MM.1S (cell line): ENCODE measurements at places on chromosomes 1 and 21.

DNA sequence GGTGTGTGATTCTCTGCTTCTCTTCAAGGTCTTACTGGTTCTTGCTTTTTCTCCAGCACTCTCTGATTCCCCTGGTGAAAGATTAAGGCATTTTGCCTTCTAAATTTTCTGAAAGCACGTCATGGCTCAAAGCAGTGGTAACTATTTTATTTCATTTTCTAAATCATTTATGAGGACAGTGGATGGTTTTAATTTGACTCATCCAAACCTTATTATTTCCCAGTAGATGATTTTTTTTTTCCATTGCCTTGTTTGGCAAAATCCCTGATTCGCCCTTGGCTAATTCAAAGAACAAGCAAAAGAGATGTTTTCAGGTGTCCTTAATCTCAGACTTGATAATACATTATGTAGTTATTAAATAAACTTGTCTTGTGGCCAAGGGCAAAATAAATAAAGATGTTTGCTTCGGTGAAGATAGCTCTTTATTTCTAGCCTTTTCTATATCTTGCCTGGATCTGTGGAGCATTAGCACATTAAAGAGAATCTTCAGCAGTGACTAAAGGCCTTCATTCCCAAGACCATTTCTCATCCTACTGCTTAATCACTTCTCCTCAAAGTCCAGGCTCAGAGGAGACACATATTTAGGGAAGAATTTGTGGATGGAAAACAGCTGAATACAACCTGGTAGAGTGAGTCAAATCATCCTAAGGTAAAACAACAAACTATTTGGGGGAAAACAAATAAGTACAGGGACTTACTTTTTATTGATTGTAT is 359.8 kb downstream of the DUSP10 start:
- DNase-seq = no peak

DNA sequence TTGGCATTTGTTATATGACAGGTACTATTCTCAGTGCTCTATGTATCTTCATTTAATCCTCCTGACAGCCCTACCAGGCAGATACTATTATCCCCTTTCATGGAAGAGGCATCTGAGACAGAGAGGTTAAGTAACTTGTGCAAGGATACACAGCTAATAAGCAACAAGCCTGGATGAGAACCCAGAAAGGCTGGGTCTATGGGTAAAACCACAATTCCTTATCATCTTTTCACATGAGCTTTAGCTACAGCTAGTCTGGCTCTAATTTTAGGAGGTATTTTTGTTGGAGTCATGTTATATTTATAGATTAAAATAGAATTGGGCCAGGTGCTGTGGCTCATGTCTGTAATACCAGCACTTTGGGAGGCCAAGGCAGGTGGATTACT is 27.7 kb downstream of the DNTTIP2 start:
- no peak for DNase-seq

DNA sequence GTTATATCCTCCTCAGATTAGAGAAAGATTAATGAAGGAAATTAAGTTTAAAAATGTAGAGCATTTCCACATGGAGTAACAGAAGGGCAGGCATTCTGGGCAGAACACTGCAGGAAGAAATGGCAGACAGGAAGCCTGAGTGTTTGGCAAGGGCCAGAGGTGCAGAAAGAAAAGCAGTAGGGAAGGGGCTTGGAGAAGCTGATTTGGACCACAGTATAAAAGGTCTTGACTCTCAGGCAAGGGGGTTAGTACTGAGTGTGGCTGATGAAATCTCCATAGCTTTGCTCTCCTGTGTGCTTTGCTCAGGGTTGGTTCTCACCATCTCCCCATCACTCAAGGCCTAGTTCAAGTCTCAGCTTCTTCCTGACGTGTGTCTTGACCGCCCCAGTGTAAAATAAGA is 80.2 kb downstream of the SLC45A1 start:
- no peak for DNase-seq

DNA sequence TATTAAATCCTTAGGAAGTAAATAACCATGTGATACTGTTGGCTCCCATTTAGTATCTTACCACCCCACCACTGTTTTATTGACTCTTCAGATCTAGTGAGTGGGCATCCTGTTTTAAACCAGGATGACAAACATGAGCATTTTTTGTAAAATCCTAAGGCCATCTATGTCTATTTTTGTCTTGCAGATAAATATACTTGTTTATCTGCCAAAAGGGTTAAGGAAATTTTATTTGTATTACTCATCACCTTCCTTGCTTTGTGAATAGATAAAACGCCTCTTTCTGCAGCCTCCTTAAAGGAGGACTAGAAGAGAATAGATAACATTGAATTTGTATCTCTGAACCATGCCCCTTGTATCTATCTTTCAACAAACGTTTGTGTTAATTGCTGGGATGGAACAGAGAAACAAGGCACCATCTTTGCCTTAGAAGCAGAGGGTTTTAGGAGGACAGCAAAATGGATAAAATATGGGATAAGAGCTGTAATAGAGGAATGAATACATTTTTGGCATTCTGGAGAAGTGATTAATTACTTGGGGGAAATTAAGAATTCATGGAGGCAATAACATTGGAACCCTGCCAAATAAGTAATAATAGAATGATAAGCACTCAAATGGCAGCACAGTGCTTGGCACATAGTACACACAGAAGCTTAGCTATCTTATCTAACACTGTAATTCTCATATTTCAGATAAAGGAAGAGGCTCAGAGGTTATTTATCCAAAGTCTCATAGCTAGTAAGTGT is 14.7 kb downstream of the YTHDF2 start:
- DNase-seq = no peak

GRCh38 chr21:26238646-26239045 is 68.1 kb upstream of the APP start:
- DNase-seq = no peak

DNA sequence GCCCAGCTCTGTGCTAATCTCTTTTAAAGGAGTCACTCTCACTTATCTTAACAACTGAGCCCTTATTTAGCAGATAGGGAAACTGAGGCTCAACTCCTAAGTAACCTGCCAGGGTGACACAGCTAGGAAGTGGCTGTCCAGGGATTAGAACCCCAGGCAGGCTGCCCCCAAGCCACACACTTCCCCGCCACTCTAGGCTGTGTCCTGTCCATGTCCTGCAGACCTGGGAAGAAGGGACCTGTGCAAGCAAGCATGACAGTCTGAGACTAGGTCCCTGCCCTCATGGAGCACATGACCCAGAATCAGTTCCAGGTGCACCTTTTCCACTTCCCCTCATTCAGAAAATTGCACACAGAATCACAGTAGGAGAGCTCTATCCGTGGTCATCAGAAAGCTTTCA is 12.2 kb downstream of the KIAA1614 start:
- no peak for DNase-seq

DNA sequence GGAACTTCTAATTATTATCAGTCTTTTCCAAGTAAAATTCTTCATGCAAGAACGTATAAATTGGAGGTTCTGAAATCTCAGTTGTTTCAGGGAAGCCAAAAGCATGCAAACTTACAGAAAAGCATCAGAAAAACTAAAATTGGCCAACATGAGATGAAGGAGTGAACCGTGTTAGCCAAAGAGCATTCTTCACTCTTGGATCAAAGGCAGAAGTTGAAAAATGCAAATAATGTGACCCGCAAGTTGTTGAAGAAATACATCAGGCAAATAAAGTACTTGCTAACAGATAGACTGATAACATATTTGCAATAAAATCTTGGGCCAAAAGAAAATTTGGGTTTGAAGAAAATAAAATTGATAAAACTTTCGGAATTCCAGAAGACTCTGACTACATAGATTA is 29.6 kb downstream of the DIPK1A start:
- DNase-seq = no peak

DNA sequence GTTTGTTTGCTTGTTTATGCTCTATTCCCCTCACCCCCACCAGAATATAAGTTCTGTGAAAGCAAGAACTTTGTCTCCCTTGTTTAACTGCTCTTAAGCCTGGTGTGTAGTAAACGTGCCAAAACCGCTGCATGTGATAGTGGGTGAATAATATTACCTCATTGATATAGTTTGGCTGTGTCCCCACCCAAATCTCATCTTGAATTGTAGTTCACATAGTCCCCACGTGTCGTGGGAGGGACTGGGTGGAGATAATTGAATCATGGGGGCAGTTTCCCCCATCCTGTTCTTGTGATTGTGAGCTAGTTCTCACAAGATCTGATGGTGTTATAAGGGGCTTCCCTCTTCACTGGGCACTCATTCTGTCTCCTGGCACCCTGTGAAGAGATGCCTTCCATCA is 7.6 kb downstream of the LRRC8B start:
- DNase-seq = no peak

DNA sequence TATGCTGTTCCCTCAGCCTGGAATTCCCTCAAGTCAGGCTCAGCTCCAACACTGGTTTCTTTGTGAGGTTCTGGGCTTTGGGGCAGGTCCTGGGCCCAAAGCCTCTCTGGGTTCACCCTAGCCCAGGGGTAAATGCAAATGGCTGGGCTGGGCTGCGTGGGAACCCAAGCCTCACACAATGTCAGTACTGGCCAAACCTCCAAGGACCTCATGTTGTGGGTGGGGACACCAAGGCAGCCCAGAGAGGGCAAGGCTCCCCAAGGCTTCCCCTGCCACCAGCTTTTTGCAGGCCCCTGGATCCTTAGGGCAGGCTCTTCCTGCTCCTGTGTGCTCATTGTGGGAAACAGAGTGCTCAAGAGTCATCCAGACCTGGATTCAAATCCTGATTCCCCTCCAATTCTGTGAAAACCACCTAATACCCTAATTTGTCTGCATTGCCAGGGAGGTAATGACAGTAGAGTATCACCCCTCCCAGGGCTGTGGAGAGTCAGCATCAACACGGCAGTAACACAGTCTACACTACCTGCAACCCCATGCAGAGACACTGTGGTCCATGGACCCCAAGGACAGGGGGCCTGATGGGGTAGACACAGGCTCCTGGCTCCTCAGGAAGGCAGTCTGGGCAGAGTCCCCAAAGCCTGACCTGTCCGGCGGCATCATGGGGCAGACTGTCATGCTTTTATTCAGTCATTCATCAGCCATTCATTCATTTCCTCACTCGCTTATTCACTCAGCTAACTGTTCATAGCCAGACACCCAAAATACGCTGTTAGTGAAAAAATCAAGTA is 85.7 kb downstream of the DMRTB1 start:
- no peak for DNase-seq

DNA sequence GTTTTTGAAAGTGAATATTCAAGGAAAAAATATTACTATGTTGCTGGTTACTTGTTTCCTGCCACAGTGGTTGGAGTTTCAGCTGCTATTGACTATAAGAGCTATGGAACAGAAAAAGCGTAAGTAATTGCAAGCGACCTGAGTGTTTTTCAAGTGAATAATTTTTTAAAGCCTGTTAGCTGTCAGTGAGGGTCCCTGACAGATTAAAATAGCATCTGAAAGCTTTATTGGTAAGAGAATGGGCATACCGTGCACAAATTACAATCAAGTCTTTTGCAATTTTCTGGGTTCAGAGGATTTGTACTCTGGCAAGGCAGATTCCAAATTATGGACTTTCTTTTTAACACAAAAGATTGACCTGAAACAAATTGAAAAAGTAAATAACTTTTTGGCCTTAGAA is 169.7 kb downstream of the ADGRL2 start:
- DNase-seq = no peak

GRCh38 chr1:42758641-42759040 is 8.2 kb downstream of the P3H1 start:
- no peak for DNase-seq

DNA sequence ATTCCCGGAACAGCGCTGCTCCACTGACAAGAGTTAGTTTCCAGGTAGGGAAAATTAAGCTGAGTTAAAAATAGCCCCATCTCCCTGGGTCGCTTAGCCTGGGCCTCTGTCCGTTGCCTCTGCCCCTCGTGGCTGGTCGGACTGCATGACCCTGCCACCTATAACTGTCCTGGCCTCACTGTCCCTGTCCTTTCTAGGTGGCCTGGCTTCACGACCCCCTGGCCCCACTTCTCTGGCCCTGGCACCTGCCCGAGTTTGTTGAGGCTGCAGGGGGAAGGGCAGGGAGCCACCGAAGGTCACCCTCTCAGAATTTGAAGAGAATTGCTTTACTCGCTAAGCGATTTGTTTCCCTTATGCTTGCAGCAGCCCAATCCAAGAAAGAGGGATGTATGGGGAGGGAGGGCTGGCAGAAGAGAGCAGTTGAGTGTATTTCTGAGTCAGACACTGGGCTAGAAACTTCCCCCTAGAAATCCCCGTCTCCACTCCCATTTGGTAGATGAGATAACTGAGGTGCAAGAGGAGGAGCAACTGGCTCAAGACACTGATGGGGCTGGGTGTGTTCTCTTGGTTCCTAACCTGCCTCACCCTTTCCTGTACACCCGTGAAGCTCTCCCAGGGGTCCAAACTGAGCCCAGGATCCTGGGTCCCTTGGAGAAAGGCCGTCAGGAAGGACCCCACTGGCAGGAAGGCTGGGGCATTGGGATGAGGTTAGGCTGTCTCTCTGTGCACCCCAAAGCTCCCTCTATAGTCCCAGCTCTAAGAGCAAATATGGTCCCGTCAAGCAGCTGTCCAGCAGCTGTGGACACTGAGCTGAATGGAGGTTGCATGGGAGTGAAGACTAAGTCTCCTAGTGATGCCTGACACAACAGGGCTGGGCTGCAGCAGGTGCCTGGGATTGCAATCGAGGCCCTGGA is 2.9 kb upstream of the EDN2 start:
- no peak for DNase-seq

- DNase-seq = no peak
These were observed 6.6 kb downstream of the TXLNA start for GRCh38 chr1:32186077-32186476.

DNA sequence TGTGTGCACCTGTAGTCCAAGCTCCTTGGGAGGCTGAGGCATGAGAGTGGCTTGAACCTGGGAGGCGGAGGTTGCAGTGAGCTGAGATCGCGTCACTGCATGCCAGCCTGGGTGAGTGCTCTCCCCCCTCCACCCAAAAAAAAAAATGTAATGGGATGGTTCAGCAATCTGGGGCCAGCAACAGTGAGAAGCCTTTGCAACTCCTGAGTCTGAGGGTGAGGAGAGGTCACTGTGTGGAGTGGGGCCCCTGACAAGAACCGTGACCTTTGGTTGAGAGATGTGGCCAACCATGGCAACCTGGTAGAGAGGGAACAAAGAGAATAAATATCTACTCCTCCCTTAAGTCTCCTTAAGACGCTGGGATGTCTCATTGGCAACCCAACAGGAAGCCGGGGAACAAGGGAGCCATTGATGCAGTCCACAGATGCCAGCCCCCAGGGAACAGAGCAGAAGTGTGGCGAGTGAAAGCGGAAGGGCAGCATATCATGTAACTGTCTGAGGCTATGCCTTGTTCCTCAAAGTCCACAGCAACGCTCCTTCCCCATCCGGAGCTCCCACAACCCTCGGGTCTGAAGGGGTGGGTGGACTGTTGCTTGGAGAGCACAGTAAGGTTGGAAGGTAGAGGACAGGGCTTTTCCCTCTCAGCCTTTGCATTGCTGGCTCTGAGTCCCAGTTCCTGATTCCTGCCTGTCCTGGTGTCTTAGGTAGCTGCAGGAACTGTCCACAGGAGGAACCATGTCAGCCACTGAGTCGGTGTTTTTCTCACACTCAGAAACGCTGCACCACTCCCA is 8.3 kb downstream of the TRNP1 start:
- no peak for DNase-seq
